T-helper 17 cell (primary cell): ENCODE measurements at places on chromosomes 3 and 15.

DNA sequence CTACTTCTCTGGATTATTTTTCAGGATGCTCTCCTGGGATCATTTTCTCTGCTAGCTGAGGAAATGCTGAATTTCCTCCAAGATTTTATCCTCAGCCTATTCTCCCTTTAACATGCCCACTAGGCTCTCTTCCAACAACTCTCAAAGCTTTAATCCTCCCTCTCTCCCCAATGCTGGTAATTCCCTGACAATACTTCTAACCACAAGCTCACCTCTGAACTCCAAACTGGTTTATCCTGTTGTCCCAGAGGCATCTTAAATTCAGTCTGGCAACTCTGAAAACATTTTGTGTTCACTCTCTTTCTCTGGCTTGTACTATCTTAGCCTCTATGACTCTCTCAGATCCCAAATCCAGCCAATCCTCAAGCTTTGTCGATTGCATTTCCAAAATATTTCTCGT is 490.3 kb downstream of the MECOM start:
- DNase-seq, result no peak
- H3K27me3 ChIP-seq, result peaks cover 6% of the 10 kb centered on the region
- H3K4me3 ChIP-seq, result no peak overlapping the region
- H3K27ac ChIP-seq, result no peak overlapping the region
- no peaks in the 10 kb centered on the region for H3K4me1 ChIP-seq
- H3K36me3 ChIP-seq, result no peaks in the 10 kb centered on the region

DNA sequence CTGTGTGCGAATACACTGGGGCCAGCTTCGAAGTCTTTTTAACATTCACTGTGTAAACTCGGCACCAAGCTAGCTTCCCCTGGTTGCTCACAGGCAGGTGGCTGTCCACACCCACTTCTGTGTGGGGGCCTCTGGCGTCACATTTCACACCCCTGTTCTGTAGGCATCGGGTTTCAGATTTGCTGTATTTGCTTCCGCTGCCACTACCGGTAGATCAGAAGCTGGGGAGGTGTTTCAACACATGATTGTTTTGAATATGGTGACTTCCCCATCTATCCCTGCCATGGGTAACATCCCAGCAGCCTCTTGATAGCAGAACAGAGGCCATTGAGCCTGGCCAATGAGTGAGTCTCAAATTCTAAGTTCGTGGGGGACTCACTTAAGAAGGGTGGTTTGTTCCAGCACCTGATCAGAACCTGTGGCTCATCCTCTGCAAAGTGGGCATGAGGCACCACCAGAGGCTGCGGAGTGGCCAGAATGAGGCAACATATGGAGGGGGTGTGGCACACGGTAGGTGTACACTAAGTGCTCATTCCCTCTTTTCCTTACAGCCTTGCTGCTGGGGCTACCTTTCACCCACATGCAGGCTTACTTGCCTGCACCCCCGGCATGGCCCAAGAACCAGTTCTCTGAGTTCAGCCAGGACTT is 61.5 kb downstream of the IQSEC1 start:
- H3K27ac ChIP-seq, result peak overlapping the region; percentile 100
- H3K27me3 ChIP-seq, result no peaks in the 10 kb centered on the region
- peaks cover 67% of the 10 kb centered on the region for H3K4me1 ChIP-seq
- H3K36me3 ChIP-seq, result peaks cover 8% of the 10 kb centered on the region
- H3K4me3 ChIP-seq, result peak overlapping the region; percentile 88

DNA sequence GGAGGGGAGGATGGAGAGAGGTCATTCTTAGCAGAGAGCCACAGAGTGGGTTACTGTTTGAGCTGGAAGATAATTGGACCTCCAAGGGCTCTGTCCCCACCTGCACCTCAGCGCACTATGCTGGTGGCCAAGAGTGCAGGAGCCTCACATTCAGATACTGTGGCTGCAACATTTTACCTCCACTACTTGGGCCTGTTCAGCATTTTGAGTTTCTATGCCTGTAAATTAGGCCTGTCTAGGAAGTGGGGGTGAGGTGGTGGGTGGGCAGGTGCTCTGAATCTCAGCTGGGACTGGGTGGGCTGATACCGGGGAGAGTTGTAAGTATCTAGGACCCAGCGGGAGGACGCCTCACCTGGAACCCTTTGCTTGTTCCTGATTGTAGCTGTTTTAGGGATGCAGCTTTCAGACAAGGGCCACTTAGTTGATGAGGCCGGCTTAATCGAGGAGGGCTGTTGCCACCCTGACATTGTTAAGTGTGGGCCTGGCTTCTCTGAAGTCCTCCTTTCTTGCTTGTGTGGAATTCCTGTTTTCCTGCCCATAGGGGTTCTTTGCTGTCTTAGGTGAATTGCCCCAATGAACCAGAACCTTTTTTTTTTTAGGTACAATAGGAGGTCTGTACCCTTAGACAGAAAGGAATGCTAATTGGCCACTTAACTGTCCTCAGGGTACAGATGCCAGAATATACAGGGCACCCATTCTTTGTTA is 83.8 kb downstream of the SMAD3 start:
- peak overlapping the region; percentile 79 for H3K4me3 ChIP-seq
- H3K27ac ChIP-seq, result peak overlapping the region; percentile 100
- H3K36me3 ChIP-seq, result peaks cover 2% of the 10 kb centered on the region
- peaks cover 68% of the 10 kb centered on the region for H3K4me1 ChIP-seq

DNA sequence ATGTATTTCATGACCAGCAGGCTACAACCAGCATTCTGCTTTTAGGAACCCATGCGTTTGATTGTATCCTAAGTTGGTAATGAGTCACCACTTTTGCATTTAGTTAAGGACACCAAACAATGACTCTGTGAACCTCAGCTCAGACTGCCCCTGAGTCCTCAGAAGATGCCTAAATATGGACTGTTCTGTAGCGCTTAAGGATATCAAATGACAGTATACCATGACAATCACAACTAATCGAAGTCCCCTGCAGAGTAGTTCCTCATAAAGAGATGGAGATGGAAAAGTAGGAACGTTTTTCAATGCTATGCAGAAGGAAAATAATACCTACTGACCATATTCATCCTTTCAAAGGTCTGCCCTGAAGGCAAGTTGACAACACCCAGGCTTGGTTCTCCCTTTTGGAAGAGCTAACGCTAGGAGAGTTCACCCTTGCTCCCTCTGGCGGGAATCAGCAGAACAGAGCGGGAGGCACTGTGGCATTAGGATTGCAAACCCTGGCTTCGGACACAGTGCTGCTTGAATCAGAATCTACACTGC is 508.6 kb downstream of the FHIT start:
- no peak overlapping the region for H3K27ac ChIP-seq
- H3K27me3 ChIP-seq, result no peaks in the 10 kb centered on the region
- no peak overlapping the region for H3K4me3 ChIP-seq
- no peaks in the 10 kb centered on the region for H3K36me3 ChIP-seq

- H3K27me3 ChIP-seq, result no peaks in the 10 kb centered on the region
- DNase-seq, result no peak
- peak overlapping the region; percentile 98 for H3K27ac ChIP-seq
These were observed 1.3 kb downstream of the CD47 start for GRCh38 chr3:108089579-108089978.

DNA sequence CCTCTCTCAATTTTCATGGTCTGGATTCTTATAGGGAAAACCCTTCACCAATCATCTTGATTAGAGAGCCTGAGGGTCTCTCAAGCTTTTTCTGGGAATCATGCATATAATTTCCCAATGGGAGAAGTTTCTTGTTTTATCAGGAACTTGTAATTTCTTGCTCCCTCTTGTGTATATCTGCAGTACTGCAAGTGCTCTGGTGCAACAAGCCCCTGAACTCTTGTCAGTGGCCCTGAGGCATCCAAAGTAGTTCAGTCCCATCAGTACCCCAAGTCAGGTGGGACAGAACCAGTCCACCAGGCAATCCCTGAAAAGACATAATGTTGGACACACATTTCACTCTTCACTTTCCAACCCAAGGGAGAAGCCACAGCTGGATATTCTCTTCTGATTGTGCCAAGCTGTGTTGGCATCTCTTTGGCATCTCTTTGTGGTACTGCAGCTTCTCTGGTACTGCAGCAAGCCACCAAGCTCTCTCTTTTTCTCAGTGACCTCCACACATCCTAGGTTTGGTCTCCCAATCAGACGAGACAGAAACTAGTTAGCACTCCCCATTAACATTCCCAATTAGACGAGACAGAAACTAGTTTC is 214.5 kb downstream of the ZIC4 start:
- no peak for DNase-seq
- no peaks in the 10 kb centered on the region for H3K4me1 ChIP-seq
- no peak overlapping the region for H3K27ac ChIP-seq
- no peaks in the 10 kb centered on the region for H3K27me3 ChIP-seq
- H3K36me3 ChIP-seq, result no peaks in the 10 kb centered on the region

GRCh38 chr3:61903074-61903473 is 341.7 kb downstream of the PTPRG start:
- no peaks in the 10 kb centered on the region for H3K36me3 ChIP-seq
- no peak for DNase-seq
- H3K4me1 ChIP-seq, result no peaks in the 10 kb centered on the region
- H3K27ac ChIP-seq, result no peak overlapping the region
- no peaks in the 10 kb centered on the region for H3K27me3 ChIP-seq

GRCh38 chr15:27842526-27842925 is 256.6 kb downstream of the OCA2 start:
- H3K4me3 ChIP-seq, result no peak overlapping the region
- no peaks in the 10 kb centered on the region for H3K4me1 ChIP-seq
- no peaks in the 10 kb centered on the region for H3K36me3 ChIP-seq
- no peak overlapping the region for H3K27ac ChIP-seq
- no peak for DNase-seq

DNA sequence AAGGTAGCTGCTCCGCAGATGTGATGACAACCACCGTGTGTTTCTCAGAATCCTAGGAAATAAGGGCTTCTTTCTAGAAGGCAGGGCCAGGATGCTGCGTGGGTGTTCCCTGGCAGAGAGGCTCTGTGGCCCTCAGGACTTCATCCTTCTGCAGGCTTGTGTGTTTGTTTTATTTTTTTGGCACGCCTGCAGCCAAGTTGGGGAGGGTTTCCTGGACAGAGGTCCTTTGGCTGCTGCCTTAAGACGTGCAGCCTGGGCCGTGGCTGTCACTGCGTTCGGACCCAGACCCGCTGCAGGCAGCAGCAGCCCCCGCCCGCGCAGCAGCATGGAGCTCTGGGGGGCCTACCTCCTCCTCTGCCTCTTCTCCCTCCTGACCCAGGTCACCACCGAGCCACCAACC is at the start of gene CLEC3B:
CLEC3B (plus strand) TSS at position 266 of the 400 bp plus-strand sequence; CDS start at position 326, 60 bp downstream.
- no peaks in the 10 kb centered on the region for H3K27me3 ChIP-seq
- no peaks in the 10 kb centered on the region for H3K36me3 ChIP-seq
- H3K27ac ChIP-seq, result peak within 1 kb of the TSS; percentile 73
- DNase-seq, result no peak
- no peak within 1 kb of the TSS for H3K4me3 ChIP-seq

DNA sequence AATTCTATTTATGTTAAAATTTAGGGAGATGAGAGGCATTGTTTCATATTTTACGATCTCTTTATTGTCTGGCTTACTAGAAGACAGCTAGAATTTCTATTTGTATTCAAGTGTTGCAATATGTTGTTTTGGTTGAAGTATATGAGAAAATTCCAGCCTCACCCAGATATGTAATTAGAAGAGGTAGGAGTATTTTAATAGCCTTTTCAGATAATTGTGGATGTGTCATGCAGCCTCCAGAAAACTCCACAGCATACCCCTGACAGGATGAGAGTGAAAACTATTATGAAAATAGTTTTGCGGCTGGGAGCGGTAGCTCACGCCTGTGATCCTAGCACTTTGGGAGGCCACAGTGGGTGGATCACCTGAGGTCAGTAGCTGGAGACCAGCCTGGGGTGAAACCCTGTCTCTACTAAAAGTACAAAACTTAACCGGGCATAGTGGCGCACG is 21.5 kb upstream of the USP3 start:
- no peaks in the 10 kb centered on the region for H3K36me3 ChIP-seq
- peak overlapping the region; percentile 100 for H3K27ac ChIP-seq
- no peaks in the 10 kb centered on the region for H3K27me3 ChIP-seq
- H3K4me1 ChIP-seq, result peaks cover 63% of the 10 kb centered on the region

DNA sequence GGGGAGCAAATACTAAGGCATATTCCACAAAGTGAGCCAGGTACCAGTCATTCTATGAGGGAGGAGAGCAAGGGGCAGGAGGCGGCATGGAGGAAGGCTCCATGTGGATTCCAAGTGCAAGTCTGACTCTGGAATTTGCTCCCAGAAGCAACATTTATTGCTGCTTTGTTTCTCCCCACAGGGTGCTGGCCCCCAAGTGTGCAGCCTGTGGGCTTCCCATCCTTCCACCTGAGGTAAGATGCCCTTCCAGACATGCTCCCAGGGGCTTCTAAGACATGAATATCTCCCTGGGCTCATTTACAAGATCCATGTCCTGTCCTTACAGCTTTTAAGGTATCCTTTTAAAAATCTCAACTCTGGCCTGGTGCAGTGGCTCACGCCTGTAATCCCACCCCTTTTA is 15.9 kb upstream of the SACM1L start:
- H3K4me3 ChIP-seq, result no peak overlapping the region
- DNase-seq, result no peak
- no peaks in the 10 kb centered on the region for H3K36me3 ChIP-seq
- H3K27me3 ChIP-seq, result no peaks in the 10 kb centered on the region

GRCh38 chr3:229183-229661 is 32.7 kb downstream of the CHL1 start:
- H3K4me3 ChIP-seq, result no peak overlapping the region
- no peak for DNase-seq
- no peaks in the 10 kb centered on the region for H3K27me3 ChIP-seq

GRCh38 chr3:186151077-186151971 is 42.4 kb upstream of the ETV5 start:
- peaks cover 73% of the 10 kb centered on the region for H3K27me3 ChIP-seq
- no peak overlapping the region for H3K27ac ChIP-seq
- no peak overlapping the region for H3K4me3 ChIP-seq
- peaks cover 9% of the 10 kb centered on the region for H3K4me1 ChIP-seq
- DNase-seq, result no peak

DNA sequence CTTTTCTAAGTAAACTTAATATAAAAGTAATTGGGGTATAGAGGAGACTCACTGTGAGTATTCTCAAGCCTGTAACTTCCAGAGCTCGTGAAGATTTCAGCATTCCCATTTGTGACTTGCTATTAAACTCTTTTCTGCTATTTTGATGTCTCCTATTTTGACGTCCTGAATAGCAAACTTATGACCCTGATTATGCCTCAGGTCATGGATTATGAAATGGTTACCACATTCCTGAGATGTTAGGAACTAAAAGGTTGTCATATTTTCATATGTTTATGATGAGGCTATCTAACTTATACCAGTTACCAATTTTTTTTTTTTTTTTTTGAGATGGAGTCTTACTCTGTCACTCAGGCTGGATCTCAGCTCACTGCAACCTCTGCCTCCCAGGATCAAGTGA is 105.5 kb downstream of the ATG7 start:
- peaks cover 9% of the 10 kb centered on the region for H3K36me3 ChIP-seq
- no peaks in the 10 kb centered on the region for H3K27me3 ChIP-seq
- no peak for DNase-seq
- peak overlapping the region; percentile 77 for H3K27ac ChIP-seq
- peaks cover 3% of the 10 kb centered on the region for H3K4me1 ChIP-seq

- H3K4me1 ChIP-seq, result no peaks in the 10 kb centered on the region
- H3K36me3 ChIP-seq, result no peaks in the 10 kb centered on the region
- H3K27ac ChIP-seq, result no peak overlapping the region
- H3K4me3 ChIP-seq, result no peak overlapping the region
- DNase-seq, result no peak
- no peaks in the 10 kb centered on the region for H3K27me3 ChIP-seq
These were observed 175.7 kb upstream of the SEMA6D start for GRCh38 chr15:47541562-47541961.

- no peak for DNase-seq
- peaks cover 47% of the 10 kb centered on the region for H3K4me1 ChIP-seq
- H3K36me3 ChIP-seq, result peaks cover 15% of the 10 kb centered on the region
- peak overlapping the region; percentile 88 for H3K4me3 ChIP-seq
- H3K27ac ChIP-seq, result peak overlapping the region; percentile 100
These were observed 10.6 kb upstream of the CHD2 start for GRCh38 chr15:92889390-92890107.

GRCh38 chr15:57792724-57793449 is 86.4 kb downstream of the POLR2M start:
- H3K36me3 ChIP-seq, result peaks cover 8% of the 10 kb centered on the region
- no peaks in the 10 kb centered on the region for H3K4me1 ChIP-seq
- peaks cover 55% of the 10 kb centered on the region for H3K27me3 ChIP-seq
- H3K27ac ChIP-seq, result no peak overlapping the region
- H3K4me3 ChIP-seq, result no peak overlapping the region
